Left ventricle myocardium inferior (tissue), 1 donor: ENCODE measurements at places on chromosomes 1 and 21.

DNA sequence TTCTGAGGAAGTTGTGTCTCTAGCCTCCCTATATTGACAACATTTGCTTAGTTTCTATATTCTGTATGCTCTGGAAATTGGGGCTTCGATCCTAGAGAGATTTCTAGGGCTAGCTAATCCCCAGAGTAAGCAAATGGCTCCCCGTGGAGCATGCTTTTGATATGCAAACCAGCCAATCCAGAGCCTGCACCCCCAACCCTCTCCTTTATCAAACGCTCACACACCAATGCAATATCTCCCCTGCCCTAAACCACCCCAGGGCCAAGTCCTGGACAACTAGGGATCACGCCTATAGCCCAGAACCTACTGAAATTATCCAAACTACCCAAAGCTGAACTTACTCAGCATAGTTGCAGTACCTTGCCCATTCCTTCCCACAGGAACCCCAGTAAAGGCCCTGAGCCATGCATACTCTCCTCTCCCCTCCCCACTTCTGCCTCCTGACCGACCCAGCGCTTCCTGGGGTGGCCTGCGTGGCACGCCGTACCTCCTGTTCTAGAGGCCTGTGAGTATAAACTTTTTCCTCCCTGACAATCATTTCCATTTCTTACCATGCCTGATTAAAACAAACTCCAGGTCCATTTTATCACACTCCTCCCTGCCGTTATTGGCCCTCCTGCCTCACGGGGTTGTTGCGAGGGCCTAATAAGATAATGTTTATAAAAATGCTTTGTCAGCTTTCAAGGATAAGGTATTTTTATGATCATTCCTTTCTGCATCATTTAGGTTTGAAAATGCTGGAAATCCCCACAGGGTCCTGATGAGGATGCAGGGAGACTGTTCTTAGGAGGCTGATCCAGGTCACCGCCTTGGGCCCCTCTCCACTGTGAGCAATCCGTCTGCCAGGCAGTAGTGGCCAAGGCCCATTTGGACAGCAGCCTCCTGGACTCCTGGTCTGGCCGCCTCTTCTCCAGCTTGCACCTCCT, 102.7 kb downstream of the TENT5C start:
- DNase-seq, result no peak
- H3K36me3 ChIP-seq, result no peaks in the 10 kb centered on the region
- H3K4me3 ChIP-seq, result no peak overlapping the region
- no peak overlapping the region for H3K27ac ChIP-seq

GRCh38 chr1:8094481-8095241, 68.6 kb upstream of the ERRFI1 start:
- H3K4me1 ChIP-seq, result peaks cover 36% of the 10 kb centered on the region
- no peaks in the 10 kb centered on the region for H3K27me3 ChIP-seq
- H3K36me3 ChIP-seq, result no peaks in the 10 kb centered on the region
- peak overlapping the region; percentile 39 for H3K27ac ChIP-seq
- no peak for DNase-seq

- no peak for DNase-seq
- H3K27ac ChIP-seq, result no peak overlapping the region
- H3K4me3 ChIP-seq, result no peak overlapping the region
- peaks cover 83% of the 10 kb centered on the region for H3K27me3 ChIP-seq
Observed at GRCh38 chr1:202698276-202698675, 12.0 kb downstream of the SYT2 start.

- H3K27me3 ChIP-seq, result no peaks in the 10 kb centered on the region
- DNase-seq, result no peak
- peaks cover 69% of the 10 kb centered on the region for H3K4me1 ChIP-seq
- no peaks in the 10 kb centered on the region for H3K36me3 ChIP-seq
- no peak overlapping the region for H3K4me3 ChIP-seq
- H3K27ac ChIP-seq, result no peak overlapping the region
Observed at GRCh38 chr1:63859480-63860275, 85.9 kb downstream of the ROR1 start.

DNA sequence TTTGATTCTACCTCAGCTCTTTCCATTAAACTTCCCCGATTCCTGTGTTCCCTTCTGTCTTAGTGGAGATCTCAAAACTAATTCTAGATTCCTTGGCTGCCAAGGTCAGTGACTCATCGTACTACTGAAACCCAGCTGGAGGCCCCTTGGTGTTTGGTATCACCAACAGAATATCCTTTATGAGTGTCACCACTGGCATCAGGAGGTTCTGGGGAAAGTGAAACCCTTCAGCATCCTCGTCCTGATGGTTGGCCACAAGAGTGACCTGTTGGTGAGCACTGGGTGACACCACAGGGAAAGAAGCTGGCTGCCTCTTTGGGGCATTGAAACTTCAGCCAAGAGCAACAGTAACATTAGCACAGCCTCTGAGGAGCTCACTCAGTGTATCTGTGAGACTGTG, 9.6 kb downstream of the RAB42 start:
- H3K27me3 ChIP-seq, result no peaks in the 10 kb centered on the region
- no peak overlapping the region for H3K4me3 ChIP-seq
- H3K27ac ChIP-seq, result peak overlapping the region; percentile 9

DNA sequence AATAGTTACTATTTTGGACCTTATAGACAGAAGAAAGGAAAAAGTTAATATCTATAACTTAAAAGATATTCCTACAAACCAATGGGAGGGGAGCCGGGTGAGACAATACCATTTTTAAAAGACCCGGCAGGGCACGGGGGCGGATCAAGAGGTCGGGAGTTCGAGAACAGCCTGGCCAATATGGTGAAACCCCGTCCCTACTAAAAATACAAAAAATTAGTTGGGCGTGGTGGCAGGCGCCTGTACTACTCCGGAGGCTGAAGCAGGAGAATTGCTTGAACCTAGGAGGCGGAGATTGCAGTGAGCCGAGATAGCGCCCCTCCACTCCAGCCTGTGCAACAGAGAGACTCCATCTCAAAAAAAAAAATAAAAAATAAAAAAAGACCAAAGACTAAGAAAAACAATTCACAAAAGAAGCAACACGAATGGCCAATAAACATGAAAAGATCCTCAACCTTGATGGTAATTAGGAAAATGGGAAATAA, 1.2 kb upstream of the PSMB2 start:
- DNase-seq, result no peak
- peaks cover 49% of the 10 kb centered on the region for H3K4me1 ChIP-seq
- H3K27ac ChIP-seq, result peak overlapping the region; percentile 89
- H3K36me3 ChIP-seq, result no peaks in the 10 kb centered on the region
- peaks cover 8% of the 10 kb centered on the region for H3K27me3 ChIP-seq

DNA sequence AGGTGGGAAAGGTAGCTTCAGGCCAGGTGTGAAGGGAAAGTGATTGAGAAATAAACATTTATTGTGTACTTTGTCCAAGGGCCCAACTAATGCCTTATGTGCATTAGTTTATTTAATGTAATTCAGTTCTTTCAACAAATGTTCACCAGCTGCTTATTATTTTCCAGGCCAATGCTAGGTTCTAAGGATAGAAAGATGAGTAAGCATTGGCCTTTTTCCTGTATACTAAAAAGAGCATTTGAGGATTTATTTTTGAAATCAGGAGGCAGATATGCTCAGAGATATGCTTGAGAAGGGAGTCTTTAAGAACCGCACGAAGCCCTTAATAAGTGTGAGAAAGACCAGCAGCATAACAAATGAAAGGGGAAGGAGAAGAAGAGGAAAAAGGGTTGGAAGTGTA, 32.0 kb downstream of the CLCA1 start:
- H3K4me3 ChIP-seq, result no peak overlapping the region
- no peaks in the 10 kb centered on the region for H3K27me3 ChIP-seq
- peaks cover 48% of the 10 kb centered on the region for H3K4me1 ChIP-seq
- no peaks in the 10 kb centered on the region for H3K36me3 ChIP-seq

GRCh38 chr1:8517661-8518489, 200.0 kb downstream of the SLC45A1 start:
- H3K4me1 ChIP-seq, result peaks cover 51% of the 10 kb centered on the region
- H3K27ac ChIP-seq, result peak overlapping the region; percentile 64
- no peak for DNase-seq
- H3K4me3 ChIP-seq, result no peak overlapping the region
- peaks cover 7% of the 10 kb centered on the region for H3K36me3 ChIP-seq
- H3K27me3 ChIP-seq, result no peaks in the 10 kb centered on the region

DNA sequence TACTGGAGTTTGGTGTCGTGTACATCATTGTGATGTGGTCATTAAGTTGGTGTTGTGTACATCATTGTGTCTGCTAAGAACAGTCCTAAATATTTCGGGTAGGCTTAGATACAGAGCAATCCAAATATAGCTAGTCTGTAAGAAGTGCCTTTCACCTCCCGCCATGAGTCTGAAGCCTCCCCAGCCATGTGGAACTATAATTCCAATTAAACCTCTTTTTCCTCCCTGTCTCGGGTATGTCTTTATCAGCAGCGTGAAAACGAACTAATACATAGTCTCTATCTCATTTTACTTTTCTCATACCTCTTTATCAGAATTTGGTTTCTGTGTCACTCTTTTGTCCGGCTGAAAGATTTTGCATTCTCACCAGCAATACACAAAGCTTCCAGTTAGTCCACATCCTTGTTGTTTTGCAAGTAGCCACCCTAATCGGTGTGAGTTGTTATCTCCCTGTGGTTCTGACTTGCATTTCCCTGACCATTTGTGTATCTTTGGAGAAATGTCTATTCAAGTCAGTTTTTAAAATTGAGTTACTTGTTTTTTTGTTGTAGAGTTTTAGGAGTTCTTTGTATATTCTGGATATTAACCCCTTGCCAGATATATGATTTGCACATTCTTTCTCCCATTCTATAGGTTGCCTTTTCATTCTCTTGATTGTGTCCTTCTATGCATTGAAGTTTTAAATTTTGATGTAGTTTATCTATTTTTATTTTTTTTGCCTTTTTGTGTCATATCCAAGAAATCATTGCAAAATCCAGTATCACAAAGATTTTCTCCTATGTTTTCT, 56.5 kb downstream of the FNBP1L start:
- peak overlapping the region; percentile 55 for H3K27ac ChIP-seq
- no peak overlapping the region for H3K4me3 ChIP-seq
- H3K36me3 ChIP-seq, result peaks cover 4% of the 10 kb centered on the region
- no peak for DNase-seq
- no peaks in the 10 kb centered on the region for H3K27me3 ChIP-seq

GRCh38 chr1:81617308-81617967, 183.3 kb upstream of the ADGRL2 start:
- H3K4me1 ChIP-seq, result no peaks in the 10 kb centered on the region
- no peak for DNase-seq
- H3K27me3 ChIP-seq, result no peaks in the 10 kb centered on the region

GRCh38 chr21:32278103-32278502, 746 bp downstream of the MIS18A start:
- H3K4me1 ChIP-seq, result peaks cover 26% of the 10 kb centered on the region
- no peak for DNase-seq
- peak overlapping the region; percentile 94 for H3K4me3 ChIP-seq
- H3K27ac ChIP-seq, result peak overlapping the region; percentile 73

DNA sequence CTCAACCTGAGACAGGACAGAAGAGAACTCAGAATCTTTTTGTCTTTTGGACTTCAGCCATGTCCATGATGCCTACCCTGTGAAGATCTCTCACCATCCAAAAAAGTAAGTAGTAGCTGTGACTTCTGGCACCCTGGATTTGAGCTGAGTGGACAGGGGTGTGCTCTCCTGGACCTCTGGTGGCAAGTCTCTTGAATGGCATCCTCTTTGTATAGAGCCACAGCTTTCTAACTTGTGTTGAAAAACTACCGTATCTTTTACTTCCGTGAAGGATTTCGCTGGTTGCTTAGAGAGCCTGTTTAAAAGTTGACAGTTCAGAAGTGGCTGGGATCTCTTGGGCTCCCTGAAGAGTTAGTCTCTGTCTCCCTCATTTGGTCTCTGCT, 1.8 kb downstream of the MFN2 start:
- H3K4me3 ChIP-seq, result peak overlapping the region; percentile 91

- DNase-seq, result no peak
- H3K4me3 ChIP-seq, result peak overlapping the region; percentile 83
- peaks cover 18% of the 10 kb centered on the region for H3K4me1 ChIP-seq
- no peaks in the 10 kb centered on the region for H3K36me3 ChIP-seq
Observed at GRCh38 chr21:36966821-36967768, 626 bp upstream of the HLCS start.

DNA sequence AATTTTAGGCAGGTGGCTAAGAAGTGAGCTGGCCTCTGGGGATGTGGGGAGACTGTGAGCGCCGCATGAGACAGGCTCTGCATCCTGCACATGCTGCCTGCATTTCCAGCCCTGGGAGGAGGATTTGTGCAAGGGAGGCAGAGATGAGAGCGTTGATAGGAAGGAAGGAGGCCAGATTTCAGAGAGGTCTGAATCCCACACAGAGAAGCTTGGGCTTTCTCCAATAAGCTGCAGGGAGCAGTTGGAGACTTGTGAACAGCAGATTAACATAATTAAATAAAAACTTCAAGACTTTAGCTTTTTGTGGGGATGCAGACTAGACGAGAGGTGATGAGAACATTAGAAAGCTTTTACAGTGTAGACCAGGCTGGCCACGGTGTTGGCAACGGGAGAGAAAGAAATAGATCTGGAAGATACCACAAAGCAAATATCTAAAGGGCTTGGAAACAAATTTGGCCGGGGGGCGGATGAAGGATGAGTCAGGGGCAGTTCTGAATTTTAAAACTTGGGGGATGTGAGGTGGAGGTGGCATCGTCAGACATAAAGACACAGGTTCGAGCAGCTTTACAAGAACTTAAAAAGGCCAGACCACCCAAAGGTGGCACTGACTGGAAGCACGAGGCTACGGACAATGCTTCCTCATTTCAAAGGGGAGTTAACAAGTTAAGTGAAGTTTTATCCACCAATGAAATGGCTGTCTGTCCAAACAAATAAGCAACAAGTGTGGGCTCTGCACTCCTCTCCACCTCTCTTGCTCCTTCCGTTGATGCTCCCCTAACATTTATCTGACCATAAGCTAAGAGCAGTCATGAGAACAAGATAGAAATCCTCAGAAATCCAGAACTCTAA, 57.0 kb downstream of the HIVEP3 start:
- no peaks in the 10 kb centered on the region for H3K27me3 ChIP-seq
- peaks cover 32% of the 10 kb centered on the region for H3K4me1 ChIP-seq
- DNase-seq, result no peak

DNA sequence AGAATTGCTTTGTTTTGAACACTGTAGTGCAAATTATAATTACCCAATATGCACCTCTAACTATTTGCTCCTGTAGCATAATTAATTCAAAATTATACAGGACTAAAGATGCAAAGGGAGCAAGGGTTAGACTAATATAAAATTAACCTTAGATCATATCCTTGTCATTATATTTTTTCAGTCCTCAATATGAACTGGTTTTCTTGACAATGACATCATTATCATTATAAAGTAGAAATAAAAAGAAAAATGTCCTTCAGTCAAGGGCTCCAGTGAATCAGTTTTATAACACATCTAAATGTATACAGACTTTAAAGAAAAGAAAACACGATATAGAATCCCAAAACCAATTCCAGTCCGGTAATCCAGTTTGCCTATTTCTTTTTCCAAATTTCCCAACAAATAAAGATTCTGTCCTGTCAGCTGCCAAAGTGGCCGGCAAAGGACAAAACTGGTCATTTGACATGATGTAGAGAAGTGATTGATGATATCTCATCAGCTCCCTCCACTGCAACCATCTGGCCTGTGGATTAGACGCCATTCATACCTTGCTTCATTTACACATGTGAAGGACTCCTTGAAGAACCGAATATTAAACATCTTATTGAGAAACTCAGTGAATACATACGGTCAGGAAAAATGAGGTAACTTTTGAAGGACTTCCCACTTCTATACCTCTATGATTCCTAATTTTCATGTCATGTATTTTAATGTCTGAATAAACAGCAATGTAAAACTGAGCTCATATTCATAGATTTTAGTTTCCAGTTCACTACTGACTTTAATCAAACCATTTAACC, 15.5 kb downstream of the DPYD start:
- DNase-seq, result no peak
- no peak overlapping the region for H3K4me3 ChIP-seq
- no peaks in the 10 kb centered on the region for H3K36me3 ChIP-seq
- H3K27me3 ChIP-seq, result no peaks in the 10 kb centered on the region
- H3K4me1 ChIP-seq, result peaks cover 53% of the 10 kb centered on the region
